Progenitor cell of endocrine pancreas (in vitro differentiated cells): ENCODE measurements at places on chromosomes 4 and X. TPM values are rescaled to one million over a fixed set of nuclear protein-coding genes. Genes with fewer than 3 reads are reported as not detected.

DNA sequence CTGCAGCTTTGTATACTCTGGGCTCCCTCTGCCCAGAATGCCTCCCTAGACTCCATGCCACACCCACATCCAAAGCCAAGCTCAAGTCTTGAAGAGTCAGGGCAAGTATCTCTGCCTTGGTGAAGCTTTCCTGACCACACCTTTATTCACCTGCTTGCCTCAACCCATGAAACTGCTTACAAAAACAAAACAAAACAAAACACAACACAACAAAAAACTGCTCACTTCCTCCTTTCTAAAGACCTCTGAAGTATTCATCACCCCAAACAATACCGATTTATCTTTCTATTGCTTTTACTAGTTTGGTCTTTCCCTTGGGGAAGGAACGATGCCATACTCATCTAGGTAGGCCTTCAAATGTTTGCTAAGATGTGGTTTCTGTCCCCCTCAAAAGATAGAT, 45.0 kb downstream of the TMEM165 start:
- DNase-seq: no peak
- H3K36me3 ChIP-seq: peaks cover 18% of the 10 kb centered on the region
- H3K4me3 ChIP-seq: no peak overlapping the region
- peaks cover 16% of the 10 kb centered on the region for H3K4me1 ChIP-seq
- H3K27me3 ChIP-seq: no peaks in the 10 kb centered on the region
- no peak overlapping the region for H3K27ac ChIP-seq

Gene COX7B2
- not detected in 2 replicates for total RNA-seq

Gene UTP14A
- total RNA-seq: 18.1 and 20.0 TPM in 2 replicates

GRCh38 chrX:108419401-108419800, 18.8 kb downstream of the COL4A6 start:
- DNase-seq: no peak

DNA sequence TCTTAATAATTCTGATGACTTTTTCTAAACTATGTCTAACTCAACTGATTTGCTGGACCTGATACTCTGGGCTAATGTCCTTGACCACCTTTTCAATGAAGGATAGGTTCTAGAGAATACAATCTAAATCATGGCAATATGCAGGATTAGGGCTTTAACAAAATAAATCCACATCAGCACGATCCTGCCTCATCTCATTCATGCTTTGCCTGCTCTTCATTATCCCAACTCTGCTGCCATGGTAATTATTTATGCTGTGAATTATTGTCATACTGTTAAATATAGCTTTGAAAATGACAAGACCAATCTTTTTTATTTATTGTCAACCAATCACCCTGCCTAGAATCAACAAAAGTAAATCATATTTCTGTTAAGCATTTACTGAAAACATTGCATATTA, 2176.7 kb upstream of the AGA start:
- H3K27me3 ChIP-seq: no peaks in the 10 kb centered on the region
- no peaks in the 10 kb centered on the region for H3K36me3 ChIP-seq
- H3K4me1 ChIP-seq: no peaks in the 10 kb centered on the region
- no peak overlapping the region for H3K4me3 ChIP-seq
- no peak for DNase-seq
- H3K27ac ChIP-seq: no peak overlapping the region

Gene KCND1
- total RNA-seq: 8.0 and 8.2 TPM in 2 replicates

DNA sequence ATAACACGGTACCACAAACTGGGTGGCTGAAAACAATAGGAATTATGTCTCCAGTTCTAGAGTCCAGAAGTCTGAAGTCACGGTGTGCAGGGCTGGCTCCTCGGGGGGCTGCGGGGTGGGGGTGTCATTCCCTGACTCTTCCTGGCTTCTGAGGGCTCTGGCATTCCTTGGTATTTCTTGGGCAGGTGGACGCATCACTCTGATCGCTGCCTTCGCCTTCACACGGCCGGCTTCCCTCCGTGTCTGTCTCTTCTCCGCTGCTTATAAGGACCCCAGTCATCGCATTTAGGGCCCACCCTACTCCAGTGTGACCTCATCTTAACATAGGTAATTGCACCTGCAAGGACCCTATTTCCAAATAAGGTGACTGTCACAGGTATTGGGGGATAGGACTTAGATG, 134.6 kb downstream of the CPZ start:
- H3K36me3 ChIP-seq: no peaks in the 10 kb centered on the region
- no peak for DNase-seq
- H3K27me3 ChIP-seq: peaks cover 29% of the 10 kb centered on the region
- H3K4me1 ChIP-seq: peaks cover 2% of the 10 kb centered on the region
- H3K27ac ChIP-seq: no peak overlapping the region

DNA sequence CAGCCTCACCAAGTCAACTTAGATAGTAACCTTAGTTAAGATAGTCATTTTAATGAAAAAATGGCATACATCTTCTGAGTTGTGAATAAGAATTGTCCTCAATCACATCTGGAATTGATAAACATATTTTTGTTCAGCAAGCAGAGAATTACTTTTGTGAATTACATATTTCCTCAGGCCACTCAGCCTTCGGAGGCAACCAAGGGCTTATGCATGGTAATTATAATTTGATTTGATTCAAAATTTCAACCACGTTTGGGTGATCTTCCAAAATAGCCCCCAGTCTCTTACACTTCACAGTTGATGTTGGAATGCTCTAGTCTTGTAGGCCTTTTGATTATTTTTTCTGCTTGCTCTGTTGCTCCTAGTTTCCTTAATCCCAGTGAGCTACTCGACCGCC, 63.4 kb downstream of the GALNTL6 start:
- no peaks in the 10 kb centered on the region for H3K27me3 ChIP-seq
- H3K27ac ChIP-seq: no peak overlapping the region
- no peaks in the 10 kb centered on the region for H3K36me3 ChIP-seq
- H3K4me3 ChIP-seq: no peak overlapping the region
- H3K4me1 ChIP-seq: no peaks in the 10 kb centered on the region
- no peak for DNase-seq

Gene ESX1
- not detected in 2 replicates for total RNA-seq

Gene CNGA1
- total RNA-seq: 1.00 and 1.6 TPM in 2 replicates
